ENCODE measurements at places on chromosomes 1 and 21.

- no peak for DNase-seq
Measured at GRCh38 chr1:41677620-41678019, 193.1 kb upstream of the EDN2 start.

GRCh38 chr1:176144526-176144925, 62.6 kb downstream of the COP1 start:
- no peak for DNase-seq

DNA sequence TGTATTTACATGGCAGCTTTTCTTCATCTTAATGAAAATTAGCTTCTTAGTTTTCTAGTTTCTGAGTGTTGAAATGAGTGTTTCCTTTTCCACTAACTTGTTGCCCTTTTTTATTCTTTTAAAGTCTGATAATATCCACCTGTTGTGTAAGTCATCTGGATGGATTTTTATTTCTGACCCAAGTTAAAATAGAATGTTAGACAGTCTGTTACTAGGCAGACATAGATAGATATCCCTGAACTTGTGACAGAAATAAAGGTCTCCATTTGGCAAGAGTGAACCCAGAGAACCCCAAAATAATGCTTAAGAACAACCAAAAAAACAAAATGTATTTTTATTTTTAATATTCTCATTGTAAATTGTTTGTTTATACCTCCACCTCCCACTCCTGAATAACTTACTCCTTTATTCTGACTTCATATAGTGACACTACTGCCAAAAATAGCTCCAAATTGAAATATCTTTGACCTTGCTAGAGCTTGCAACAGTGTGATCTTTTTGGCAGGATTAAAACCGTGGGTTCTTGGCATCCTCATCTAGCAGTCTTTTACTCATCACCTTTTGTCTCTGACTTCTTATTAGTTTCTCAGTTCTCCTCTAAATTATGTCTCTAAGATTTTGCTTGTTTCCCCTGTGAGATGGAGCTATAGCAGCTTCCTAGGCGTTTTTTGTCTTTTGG, 26.9 kb upstream of the SH3D21 start:
- DNase-seq = no peak

DNA sequence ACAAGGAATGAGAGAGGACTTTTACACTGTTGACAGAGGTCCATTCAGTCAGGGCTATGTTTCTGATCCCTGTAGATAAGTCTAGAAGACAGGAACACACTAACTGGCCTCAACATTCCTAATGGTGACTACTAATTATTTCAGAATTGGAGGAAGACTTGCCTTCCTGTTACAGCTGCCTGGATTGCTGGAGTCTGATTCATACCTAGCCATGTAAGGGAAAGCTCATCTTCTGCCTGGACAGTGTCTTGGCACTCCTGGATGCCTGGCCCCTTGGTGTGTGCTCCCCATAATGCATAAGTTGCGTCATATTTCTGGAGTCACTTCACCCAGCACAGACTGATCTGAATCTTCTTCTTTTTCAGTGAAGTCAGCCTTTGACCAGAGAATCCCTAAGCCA, 326.0 kb upstream of the RUNX1 start:
- no peak for DNase-seq

- DNase-seq = no peak
Measured at GRCh38 chr1:247378334-247379073, 37.5 kb upstream of the NLRP3 start.

GRCh38 chr1:201745023-201745422, 83.9 kb upstream of the IPO9 start:
- no peak for DNase-seq

- DNase-seq = no peak
Measured at GRCh38 chr1:166283190-166283589, 116.4 kb upstream of the FAM78B start.

DNA sequence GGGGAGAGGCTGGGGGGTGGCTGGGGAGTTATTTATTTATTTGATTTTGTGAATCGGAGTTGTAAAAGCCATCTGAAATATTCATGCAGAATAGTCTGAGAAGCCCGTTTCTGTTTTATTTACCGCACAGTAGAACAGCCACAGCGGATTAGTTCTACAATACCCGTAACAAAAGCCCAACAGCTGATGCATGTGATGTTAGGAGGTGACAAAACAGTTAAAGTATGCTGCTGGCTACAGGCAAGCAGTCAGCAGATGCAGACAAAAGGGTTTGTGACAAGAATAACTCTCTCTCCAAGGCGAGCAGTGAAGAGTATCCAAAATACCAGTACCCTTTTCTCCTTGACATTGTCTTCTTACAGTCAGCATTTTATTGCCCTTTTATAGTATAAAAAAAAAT, 42.0 kb downstream of the PROX1 start:
- DNase-seq = no peak

DNA sequence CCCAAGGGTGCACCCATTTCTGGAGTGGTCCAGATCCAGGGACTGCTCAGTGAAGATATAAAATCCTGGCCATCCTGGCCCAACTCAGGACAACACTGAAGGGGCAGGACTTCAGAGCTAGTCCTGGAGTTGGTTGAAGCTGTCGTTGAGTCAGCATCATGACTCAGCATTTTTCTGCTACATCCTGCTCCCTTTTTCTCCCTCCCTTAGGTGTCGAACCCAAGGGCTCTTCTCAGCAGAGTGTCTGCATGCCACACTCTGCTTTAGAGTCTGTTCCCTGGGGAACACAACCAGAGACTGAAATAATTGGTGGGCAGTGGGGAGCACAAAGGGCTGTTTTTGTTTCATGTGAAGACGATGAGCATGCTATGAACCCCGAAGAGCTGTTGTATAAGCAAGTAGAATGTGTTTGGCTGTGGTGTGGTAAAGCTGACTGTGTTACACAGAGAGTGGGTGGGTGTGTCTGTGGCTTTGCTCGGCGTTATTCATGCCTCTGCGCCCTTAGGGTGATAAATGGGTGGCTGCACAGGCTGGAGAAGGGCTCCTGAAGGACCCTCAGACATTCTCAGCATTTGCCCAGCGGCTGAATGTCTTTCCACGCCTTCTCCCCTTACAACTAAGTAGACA, 167.2 kb downstream of the CYYR1 start:
- peak; percentile 52 for DNase-seq

DNA sequence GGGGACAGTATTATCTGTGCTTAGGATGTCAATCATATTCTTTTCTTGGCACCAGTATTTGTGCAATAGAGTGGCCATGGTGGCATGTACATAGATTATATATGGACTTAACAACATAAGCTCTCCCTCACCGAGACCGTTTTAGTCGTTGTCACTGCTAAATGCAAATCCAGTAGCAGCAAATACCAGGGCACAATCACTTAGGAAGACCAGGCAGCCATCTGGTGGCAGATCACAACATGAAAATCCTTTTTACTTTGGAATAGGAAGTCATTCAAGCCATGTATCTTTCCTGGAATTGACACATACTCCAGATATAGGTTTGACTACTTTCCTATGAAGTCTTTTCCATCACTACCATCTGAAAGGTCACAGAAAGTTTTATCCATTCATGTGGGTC, 53.2 kb upstream of the C1orf87 start:
- DNase-seq = no peak

DNA sequence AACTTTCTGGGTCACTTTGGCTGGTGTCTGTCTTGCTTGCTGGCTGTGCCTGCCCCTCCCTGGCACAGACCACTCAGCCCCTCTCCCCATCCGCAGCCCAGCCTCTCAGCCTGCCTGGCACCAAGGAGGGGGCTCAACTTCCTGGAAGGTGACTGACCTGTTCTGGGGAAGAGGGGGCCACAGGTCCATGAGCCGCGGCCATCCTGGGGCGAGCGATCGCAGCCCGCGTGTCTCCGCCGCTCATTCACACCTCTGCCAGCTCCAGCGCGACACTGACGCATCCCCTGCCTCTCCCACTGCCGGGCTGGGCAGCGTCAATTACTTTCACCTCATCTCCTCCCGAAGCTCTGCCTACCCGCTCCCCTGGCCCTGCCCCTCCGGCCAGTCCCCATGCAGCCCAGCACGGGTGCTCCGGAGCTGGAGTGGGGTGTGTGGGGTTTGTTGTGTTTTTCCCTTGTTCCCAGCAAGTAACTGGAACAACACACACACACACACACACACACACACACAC, 14.3 kb downstream of the SLC6A9 start:
- DNase-seq = no peak

DNA sequence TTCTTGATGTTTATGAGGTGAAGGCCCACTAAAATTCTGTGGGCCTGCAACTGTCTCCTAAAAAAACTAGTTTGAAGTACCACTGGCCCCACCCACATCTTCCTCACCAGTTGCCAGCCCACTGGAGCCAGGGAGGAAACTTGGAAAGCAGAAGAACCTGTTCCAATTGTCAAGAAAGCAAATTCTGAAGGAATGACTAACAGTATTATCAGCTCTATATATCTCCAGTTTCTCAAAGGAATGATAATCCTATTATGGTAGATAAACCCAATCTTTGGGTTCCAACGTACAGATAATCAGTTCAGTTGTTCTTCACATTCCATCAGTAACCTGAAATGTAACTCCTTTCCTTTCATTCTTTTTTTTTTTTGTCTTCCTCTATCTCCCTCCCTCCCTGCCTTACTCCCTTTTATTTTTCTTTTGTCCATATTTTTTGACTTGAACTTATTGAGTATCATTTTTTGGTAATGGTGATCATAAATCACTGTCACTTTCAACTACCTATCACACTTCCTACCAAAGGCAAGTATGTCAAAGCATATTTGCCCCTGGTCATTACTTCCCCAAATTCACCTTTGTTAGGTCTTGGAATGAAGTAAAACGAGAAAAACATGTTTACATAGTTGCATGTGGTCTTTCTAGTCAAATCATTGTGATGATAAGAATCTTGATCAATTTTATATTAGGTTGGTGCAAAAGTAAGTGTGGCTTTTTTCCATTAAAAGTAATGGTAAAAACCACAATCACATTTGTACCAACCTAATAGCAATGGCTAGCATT, 943.4 kb downstream of the TTLL7 start:
- no peak for DNase-seq

GRCh38 chr1:10140981-10141380, 69.4 kb upstream of the KIF1B start:
- DNase-seq = no peak

DNA sequence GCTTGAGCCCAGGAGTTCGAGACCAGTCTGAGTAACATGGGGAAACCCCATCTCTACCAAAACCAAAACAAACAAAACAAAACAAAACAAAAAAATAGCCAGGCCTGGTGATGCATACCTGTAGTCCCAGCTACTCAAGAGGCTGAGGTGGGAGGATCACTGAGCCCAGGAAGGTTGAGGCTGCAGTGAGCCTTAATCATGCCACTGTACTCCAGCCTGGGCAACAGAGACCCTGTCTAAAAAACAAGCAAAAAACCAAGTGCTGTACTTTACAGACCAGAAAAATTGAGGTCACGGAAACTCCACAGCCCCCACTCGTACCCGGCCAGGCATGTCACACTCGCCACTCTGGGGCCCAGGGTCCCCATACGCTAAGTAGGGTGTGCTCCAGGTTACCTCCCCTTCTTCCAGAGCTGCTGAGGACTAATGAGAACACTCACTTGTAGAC, 22.9 kb downstream of the ATP2B4 start:
- DNase-seq = no peak

DNA sequence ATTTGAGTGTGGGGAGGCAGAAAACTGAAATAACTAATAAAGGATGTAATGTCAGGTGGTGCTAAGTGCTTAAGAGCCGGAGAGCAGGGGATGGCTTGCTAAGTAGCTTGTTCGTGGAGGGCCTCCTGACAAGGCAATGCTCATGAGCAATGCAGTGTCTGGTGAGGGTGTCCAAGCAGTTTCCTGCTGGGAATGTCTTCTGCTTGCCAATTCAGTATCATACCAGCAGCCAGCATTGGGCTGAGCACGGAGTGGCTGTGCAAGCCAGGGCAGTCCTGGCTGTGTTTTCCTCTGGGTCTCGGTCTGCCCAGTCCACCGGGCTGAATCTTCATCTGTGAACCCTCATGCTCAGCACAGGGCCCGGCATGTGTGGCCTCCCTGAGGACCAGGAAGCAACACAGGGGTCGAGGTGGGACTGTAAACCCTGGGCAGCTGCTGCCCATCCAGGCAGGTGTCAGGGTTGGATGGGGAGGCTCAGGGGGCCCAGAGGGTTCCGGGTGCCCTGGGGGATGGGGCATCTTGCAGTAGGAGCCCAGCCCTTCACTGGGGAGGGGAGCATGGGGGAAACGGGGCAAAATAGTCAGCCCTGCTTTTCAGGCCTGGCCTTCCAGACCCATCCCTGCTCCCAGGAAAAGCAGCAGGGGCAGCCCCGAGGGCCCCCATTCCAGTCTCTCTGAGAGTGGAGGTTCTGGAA, 27.5 kb downstream of the EDN2 start:
- DNase-seq = no peak

GRCh38 chr1:98030976-98031375, 110.1 kb upstream of the DPYD start:
- DNase-seq = no peak

- no peak for DNase-seq
Measured at GRCh38 chr1:26705788-26706311, 10.0 kb downstream of the ARID1A start.

- DNase-seq = no peak
Measured at GRCh38 chr1:8202182-8202905, 115.6 kb upstream of the SLC45A1 start.

GRCh38 chr1:109503935-109504334, 5.6 kb downstream of the AMIGO1 start:
- no peak for DNase-seq

GRCh38 chr1:119729044-119729443, 17.3 kb downstream of the PHGDH start:
- DNase-seq = no peak

GRCh38 chr1:93732514-93732913, 50.9 kb upstream of the BCAR3 start:
- no peak for DNase-seq

DNA sequence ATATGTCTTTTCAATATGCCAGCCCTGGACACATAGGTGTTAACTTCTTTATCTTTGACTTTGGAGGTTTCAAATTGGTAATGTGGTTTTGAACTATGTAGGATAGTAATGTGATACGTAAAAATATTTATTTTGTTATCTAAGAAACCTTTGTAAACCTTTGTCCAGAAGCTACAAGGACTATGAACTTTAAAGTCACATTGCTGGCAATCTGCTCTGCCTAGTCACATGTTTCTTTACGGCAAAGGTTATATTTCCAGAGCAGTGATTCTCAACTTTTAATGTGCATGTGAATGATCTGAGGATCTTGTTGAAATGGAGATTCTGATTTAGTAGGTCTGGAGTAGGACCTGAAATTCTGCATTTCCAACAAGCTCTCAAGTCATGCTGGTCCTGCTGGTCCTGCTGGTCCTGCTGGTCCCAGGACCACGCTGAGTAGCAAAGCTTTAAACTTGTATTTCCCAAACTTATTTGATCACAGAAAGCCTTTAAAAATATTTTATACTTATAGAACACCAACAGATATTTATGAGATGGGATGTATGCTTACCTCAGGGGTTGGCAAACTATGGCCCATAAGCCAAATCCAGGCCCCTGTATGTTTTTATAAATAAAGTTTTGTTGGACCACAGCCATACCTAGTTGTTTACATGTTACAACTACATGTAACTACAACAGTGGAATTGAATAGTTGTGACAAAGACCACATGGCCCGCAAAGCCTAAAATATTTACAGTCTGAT, 57.9 kb upstream of the QSOX1 start:
- DNase-seq = no peak

DNA sequence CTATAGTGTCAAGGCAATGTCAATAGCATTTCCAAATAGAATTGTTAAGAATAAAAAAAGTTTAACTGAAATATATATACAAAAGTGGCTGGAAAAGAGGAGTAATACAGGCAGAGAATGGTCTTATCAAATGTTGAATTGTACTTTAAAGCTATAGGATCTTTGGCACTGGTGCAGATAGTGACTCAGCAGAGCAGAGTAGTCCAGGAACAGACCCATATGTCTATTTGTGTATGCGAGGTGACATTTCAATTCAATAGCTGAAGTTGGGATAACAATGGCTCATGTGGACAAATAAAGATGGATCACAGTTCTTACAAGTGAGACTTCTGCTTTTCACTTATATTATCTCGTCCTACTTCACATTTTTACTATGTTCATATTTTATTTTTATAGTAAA, 543.0 kb upstream of the B3GALT2 start:
- DNase-seq = peak; percentile 29
